ENCODE measurements at places on chromosomes 16 and 17.

DNA sequence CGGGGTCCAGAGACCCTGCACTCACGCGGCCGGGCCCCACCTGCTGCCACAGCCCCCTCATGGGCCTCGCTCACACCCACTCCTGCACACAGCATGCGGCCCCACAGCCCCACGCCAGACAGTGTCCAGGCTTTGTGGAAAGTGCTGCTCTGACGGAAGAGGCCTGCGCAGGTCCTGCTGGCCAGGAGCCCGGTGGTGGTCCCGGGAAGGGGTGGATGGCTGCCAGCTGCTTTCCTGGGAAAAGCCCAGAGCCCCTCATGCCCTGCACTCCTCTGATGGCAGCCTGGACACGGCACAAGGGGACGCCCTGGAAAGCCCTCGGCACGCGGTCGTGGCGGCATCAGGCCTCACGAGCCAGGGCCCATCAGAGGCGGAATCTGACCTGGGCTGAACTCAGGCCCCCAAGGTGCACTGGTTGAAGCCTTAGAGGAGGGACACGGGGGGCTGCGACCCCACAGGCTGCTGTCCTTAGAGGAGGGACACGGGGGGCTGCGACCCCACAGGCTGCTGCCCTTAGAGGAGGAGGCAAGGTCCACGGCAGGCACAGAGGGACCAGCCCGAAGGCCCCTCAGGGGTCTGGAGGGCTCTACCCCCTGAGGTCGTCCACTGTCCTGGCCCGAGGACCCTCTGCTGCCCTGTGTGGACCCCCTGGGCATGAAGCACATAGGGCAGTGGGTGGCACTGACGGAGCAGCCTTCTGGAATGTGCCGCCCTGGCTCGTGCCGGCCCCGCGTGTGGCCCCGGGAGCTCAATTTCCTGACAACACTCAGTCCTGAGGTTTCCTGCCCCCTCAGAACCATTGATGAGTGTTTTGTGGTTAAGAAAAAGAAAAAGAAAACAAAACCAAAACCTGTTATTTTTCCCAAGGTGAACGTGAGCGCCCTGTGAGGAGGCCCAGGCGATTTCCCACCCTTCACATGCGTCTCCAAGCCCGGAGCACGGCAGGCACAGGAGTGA is 22.1 kb downstream of the SOX8 start:
- no peak for DNase-seq

GRCh38 chr17:28467456-28468025 is 5.9 kb upstream of the SLC13A2 start:
- no peak for DNase-seq

DNA sequence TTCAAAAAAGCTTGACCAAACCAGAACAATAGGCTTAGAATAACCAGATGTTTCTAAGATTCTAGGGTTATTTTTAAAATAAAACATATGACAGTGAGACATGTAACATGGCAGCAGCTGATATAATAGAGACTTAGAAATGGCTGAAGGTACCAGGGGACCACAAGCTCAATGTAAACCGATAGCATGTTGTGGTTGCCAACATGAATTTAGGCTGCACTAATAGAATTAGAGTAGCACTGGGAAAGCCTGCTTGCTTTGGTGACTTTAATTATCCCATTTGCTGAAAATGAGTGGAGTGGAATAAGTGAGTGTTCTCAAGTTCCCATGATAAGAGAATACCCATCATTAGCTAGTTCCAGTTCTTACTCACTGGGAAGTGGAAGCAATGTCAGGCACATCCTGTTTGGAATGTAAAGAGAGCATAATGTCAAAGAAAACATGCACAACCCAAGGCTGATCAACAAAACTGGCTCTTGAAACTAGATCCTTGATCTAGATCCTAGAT is 621.2 kb upstream of the CDH5 start:
- no peak for DNase-seq

DNA sequence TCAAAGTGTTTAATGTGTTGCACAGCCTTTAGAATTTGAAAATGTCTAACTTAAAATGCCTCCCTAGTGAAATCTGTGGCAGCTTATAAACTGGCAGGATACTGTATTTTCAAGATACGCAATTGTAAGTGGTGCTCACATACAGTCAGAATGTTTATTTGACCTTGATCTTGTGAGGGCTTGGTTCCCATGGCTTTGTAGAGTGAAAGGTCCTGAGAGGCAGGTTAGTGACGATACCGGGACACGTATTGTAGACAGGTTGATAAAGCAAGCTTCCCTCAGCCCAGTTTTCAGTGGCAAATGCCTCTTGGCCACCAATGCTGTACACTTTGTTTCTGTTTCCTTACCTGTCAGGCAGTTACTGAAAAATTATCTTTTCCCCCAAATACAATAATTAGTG is 426.6 kb downstream of the MAF start:
- DNase-seq: no peak

DNA sequence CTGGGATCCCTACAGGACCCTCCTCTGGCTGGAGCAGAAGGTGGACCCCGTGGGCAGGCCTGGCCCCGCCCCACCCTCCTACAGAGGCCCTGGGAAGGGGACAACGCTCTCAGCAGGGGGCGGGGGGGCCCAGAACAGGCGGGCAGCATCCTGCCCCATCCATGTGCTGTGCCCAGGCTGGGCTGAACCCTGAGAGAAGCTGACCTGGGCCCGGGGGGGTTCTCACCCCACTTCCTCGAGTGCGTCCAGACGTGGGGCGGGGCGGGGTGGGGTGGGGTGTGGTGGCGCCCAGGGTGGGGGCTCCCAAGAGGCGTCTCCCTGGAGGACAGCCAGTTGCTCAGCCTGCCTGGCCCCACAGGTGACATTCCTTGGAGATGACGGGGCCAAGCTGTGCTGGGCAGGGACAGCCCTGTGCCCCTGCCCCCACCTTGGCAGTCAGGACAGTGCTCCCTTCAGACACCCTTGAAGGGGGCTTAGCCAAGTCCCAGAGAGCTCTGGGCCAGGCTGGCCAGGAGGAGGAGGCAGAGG is 390 bp upstream of the UNC13D start:
- DNase-seq: no peak

GRCh38 chr17:50148226-50149090 is 2.0 kb downstream of the PPP1R9B start:
- no peak for DNase-seq

DNA sequence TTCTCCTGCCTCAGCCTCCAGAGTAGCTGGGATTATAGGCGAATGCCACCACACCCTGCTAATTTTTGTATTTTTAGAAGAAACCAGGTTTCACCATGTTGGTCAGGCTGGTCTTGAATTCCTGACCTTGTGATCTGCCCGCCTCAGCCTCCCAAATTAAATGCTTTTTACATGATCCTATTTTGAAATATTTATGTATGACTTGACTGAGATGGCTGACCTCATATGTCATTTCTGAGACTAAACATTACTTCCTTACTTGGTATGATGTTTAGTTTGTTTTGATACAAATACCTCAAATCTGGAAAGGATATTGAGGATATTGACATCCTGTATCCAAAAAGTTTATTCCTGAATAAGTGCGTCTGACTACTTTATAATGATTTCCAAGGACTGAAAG is 11.9 kb downstream of the CALCOCO2 start:
- no peak for DNase-seq

DNA sequence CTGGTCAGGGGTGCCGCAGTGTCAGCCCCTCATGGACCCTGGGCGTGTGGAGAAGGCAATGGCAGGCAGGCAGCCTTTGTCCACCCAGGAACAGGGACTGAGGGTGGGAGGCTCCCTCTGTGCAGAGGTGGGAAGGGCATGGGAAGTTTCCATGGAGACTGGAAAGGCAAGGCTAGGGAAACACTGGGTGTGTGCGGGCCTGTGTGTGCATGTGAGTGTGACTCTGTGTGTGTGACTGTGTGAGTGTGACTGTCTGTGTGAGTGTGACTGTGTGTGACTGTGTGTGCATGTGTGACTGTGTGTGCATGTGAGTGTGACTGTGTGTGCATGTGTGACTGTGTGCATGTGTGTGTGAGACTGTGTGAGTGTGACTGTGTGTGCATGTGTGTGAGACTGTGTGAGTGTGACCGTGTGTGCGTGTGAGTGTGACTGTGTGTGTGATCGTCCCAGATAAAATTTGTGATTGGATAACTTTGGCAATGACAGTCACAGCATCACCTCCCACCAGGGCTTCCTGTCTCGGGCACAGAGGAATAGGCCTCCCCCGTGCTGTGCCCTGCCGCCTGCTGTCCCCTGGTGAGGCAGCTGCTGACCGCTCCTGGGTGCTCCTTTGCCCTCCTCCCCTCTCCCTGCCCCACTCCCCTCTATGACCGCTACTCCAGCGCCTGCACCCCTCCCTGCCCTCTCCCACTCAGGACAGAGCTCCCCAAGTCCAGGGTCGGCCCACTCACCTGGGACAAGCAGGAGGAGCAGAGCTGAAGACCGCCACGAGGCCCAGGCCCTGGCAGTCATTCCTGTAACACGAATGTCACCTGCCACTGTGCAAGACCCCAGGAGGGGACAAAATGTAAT is 698 bp downstream of the CD300C start:
- no peak for DNase-seq

- DNase-seq: no peak
Observed at GRCh38 chr17:44677136-44677535, 12.4 kb downstream of the CCDC43 start.

DNA sequence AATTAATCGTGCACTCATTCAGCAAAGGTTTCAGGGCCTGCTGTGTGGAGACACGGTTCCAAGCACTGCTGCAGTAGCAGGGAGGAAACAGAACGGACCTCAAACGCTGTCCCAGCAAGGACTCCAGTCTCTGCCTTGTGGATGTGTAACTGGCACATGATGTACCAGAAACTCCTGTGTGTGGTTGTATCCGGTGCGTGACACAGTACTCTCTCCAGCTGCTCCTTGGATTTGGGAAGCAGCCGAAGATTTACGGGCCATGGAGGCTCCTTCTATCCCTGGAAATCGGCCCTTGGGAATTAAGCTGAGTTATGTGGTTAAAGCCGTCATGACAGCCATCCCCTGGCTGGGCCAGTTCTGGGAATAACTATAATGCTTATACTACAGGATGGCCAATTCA is 8.5 kb upstream of the ANKRD11 start:
- no peak for DNase-seq

DNA sequence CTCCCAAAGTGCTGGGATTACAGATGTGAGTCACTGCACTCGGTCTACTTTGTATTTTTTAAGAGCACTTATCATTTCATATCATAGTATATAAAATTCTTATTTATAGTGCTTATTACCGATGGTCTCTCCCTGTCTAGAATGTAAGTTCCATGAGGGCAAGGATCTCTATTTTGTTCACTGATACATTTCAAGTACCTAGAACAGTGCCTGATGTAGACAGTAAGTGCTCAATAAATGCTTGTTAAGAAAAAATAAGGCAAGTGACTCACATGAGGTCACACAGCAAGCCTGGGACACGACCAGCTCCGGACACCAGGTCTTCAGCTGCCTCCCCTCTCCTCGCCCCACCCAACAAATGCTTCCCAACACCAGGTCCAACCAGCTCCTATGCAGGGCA is 23.9 kb downstream of the TRPV3 start:
- no peak for DNase-seq

DNA sequence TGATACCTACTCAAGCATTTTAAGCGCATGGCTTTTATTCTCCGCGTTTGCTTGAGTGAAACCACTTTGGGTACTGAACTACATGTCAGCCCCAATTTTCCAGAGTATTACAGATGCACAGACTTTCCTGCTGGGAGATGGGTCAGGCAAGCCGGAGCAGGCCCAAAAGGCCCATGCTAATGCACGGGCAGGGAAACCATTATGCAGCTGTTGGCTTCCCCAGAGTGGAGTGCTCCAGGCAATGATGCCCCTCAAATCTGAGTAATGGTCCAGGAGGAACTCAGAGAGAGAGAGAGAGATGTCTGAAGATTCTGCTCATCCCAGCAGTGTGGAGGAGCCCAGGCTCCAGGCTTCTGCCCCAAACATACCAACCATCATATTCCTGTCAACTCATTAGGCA is 80.2 kb downstream of the CDH11 start:
- no peak for DNase-seq

- no peak for DNase-seq
Observed at GRCh38 chr17:63696381-63696961, 3.5 kb downstream of the LIMD2 start.

DNA sequence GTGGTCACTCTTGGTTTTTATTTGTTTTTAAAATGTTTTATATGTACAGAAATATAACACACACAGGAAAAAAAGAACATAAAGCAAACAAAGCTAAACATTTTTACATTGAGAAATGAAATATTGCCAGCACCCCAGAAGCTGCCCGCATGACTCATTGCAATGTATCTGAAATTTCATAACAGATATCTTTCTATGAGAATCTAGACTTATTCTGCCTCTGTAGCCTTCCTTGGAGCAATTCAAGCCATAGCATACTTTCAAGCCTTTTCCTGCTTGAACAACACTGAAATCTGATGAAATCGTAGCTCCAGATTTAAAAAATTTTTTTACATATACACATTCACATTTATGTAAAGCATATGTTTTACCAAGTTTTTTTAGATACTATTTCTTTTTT is 86.9 kb downstream of the RBBP6 start:
- DNase-seq: no peak

DNA sequence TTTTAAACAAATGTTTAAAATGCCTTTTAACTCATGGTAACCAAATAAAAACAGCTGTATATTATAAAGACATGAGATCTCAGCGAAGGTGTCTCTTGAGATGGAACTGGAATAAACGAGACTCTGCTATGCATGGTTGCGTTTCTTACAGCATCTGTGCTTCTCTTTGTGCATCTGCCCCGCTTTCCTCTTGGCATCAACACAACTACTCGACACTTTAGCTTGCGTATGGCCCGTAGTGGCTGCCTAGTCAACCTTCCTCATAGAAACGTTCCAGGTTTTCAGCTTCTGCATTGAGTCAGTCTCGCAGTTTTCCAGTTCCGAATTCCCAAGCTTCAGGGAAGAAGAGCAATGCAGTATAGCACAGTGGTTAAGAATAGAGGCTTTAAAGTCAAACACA is 214.9 kb downstream of the CEP112 start:
- no peak for DNase-seq

DNA sequence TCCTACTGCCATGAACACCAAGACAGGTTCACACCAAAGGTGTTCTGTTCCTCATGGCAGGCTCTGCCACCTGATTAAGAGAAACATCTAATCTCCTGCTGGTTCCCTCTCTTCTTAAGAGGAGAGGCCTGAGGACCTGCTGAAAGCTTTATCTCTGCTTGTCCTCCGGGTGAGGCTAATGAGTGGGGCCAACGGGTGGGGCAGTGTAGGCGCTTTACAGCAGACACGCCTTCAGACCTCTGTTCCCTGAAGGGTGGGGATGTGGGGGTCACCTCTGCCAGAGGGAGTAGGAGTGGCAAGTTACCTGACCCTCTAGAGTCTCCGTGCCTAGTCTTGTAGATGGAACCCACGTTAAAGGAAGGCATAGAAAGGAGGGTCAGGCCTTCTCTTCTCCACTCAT is 4.2 kb upstream of the MRM1 start:
- no peak for DNase-seq

- no peak for DNase-seq
Observed at GRCh38 chr17:38419508-38419981, 8.7 kb upstream of the ARHGAP23 start.

All from NCI-H187 (cell line).